ENCODE measurements at places on chromosomes 3 and 15.
A peak's percentile ranks its signal among the peaks of the same experiment; 100 is the strongest.

GRCh38 chr15:57114070-57114469, 195.6 kb downstream of the TCF12 start:
- DNase-seq, result no peak

- DNase-seq, result no peak
Measured at GRCh38 chr3:59772416-59773408, 722.9 kb upstream of the CFAP20DC start.

DNA sequence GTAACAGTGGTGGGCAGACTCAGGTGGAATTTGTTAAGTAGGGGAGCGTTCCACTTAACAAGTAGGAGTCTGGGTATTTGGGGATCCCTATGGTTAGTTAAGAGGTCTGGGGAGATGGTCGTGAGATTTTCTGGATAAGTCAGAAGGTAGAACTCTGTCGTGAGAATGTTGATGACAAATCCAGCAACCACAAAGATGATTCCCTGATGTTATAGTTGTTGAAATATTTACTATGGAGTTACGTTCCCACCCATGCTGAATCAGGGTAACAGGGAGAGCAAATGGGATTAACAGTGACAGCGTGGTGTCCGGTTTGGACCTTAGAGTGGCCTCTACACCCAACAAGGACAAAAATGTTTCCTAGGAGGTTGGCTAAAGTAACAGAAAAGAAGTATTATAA, 110.8 kb downstream of the MFSD1 start:
- peak; percentile 66 for DNase-seq

GRCh38 chr15:65318870-65319356, 14.4 kb downstream of the RNU5B-1 start:
- peak; percentile 75 for DNase-seq

GRCh38 chr15:77599899-77600298, 32.8 kb downstream of the LINGO1 start:
- peak; percentile 35 for DNase-seq

GRCh38 chr3:126494204-126494969, 18.7 kb upstream of the ZXDC start:
- no peak for DNase-seq
